ENCODE measurements at places on chromosomes 16 and 17. TPM values are rescaled to one million over a fixed set of nuclear protein-coding genes. Genes with fewer than 3 reads are reported as not detected.

The KRTAP1-1 gene
- not detected for total RNA-seq

The COA3 gene
- 2.4 TPM for total RNA-seq

The ODAD4 gene
- not detected for total RNA-seq

The QRICH2 gene
- total RNA-seq, result 1.2 TPM

The GUCY2D gene
- 0.10 TPM for total RNA-seq

The PRSS22 gene
- 0.21 TPM for total RNA-seq

The NR1D1 gene
- total RNA-seq, result 9.9 TPM

All from mononuclear cell (primary cell).